Left cardiac atrium (tissue), 4 donors: ENCODE measurements at places on chromosomes 3 and 15. TPM values are rescaled to one million over a fixed set of nuclear protein-coding genes. Genes with fewer than 3 reads are reported as not detected.

DNA sequence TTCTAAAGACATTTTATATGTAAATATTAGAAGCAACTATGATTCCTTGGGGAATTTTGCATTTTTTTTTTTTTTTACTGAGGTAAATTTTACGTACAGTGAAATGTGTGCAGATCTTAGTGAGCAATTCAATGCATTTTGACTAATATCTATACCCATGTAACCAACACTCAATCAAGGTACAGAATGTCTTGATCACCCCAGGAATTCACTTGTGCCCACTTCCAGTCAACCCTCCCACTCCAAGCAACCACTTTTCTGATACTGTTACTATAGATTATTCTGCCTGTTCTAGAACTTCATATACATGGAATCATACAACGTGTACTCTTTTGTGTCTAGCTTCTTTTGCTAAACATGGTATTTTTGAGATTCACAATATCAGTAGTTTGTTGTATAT is 45.1 kb upstream of the MGLL start:
- no peak for DNase-seq

GRCh38 chr3:10155658-10156057 is 9.1 kb upstream of the IRAK2 start:
- DNase-seq = no peak

- no peak for DNase-seq
Measured at GRCh38 chr3:54681706-54682105, 246.2 kb downstream of the LRTM1 start.

The TM4SF18 gene
- total RNA-seq = 12.5 TPM

The IQCF5 gene
- not detected for total RNA-seq

The EPHA6 gene
- total RNA-seq = 0.58 TPM
